ENCODE measurements at places on chromosomes 16 and 17.

- DNase-seq: no peak
Measured at GRCh38 chr17:64781014-64781756, 119.1 kb upstream of the SMURF2 start.

DNA sequence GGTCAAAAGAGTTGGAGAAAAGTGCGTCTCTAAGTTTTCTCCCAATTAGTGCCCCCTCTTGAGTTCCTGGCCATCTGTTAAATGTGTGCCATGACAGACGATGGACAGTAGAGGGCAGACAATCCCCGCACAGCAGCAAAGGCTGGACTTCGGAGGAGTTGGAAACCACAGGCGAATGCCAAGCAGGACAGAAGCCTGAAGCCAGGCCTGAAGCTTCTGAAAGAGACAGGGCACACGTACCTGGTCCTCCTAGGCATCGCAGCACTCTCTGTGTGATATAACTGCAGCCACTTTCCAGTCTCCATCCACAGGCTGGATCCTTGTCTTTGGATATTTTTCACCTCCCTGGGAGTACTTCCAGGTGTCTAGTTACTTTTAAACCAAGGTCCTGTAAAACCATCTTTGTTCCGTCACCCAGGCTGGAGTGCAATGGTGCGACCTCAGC, 14.5 kb downstream of the C17orf100 start:
- no peak for DNase-seq

DNA sequence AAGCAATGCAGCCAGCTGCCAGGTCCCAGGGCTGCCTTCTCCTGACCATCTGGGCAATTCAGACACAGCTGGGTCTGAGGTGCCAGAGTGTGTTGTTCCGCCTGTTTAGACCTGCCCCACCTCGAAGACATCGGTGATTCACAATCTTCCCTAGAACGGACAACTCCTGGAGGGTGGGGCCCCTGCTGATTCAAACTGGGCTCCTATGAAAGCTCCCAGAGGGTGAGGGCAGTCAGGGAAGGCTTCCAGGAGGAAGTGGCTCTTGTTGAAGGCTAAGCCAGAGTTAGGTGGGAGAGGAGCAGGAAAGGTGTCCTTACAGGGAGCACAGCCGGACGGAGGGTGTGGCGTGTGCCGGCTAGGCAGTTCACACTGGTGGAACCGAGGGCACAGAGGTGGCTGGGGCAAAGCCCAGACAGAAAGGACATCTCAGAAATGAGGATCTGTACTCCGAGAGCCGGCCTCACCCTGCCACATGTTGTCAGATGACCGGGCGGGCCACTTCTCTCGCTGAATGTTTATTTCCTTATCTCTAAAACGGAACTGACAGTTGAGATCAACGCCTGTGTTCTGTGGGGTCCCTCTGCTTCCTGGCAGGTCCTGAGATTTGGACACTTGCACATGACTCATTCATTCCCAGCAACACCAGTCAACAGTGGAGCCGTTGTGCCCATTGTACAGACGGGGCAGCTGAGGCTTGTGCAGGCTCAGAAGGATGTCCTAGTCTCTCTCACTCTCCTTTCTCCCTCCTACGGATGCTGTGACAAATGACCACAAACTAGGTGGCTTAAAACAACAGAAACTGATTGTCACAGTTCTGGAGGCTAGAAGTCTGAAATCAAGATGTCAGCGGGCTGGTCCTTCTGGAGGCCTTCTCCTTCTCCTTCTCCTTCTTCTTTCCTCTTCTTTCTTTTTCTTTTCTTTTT, 26.9 kb upstream of the LITAF start:
- no peak for DNase-seq

GRCh38 chr17:81011951-81012350, 20.3 kb downstream of the CHMP6 start:
- no peak for DNase-seq

DNA sequence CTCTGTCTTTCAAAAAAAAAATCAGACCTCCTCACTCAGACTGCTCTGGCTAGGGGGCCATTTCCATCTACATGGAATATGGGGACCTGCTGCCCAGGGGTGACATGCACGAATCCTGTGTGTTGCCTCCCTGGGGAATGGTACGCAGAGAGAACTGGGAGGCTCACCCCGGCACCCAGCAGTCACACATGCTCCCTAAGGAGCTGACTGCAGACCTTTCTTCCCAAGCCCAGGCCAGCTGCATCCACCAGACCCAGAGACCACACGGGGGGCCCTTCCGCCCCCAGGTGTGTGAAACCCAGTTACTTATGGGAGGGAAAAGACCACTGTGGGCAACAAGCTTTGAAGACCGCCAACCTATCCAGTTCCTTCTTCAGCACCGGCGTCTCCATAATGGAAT, 7.2 kb upstream of the NLRC3 start:
- DNase-seq: no peak

DNA sequence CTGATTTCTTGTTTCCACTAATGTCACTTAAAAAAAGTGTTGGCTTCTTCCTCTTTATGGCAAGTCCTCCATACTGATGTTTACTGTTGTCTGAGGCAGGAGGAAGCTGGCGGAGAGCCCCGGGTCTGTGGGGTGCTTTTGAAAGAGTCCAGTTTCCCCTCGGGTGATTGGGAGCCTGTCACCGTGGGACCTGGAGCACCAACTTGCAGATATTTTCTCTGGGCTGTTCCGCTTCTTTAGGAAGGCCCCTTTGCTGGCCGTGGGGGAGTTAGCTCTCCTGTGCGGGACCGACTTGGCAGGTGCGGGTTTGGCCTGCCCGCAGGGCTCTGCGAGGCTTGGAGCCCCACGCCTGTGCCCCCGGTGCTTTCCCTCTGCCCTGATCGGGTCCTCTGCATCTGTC, 3.1 kb downstream of the BANP start:
- no peak for DNase-seq

DNA sequence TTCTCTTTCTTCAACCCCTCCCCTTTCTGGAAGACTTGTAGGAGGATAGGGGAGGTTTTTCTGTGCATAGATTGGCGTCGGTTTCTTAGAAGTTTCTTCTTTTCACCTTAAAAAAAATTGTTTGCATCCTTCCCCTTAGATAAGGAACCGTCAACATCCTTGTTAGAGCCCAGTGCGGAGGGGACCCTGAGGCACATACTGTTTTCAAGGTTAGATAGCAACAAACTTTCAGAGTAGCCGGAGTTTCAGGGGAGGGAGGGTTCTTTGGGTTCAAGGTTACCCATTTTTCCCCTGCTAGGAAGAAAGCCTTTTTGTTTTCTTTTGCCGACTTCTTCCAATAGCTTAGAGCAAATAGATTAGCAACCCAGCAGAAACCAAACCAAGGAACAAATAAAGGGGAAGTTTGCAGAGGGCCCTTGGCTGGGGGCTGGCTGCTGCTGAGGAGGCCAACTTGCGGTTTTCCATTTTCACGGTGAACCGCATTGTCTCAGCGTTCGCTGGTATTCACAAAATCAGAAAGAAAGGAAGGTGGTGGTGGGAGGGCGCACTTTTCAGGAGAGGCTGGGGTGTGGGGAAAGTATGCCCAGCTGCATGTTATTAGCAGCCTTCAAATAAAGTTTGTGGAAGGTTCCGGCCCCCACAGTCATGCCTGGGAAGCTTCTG, 28.8 kb downstream of the MSI2 start:
- DNase-seq: no peak

DNA sequence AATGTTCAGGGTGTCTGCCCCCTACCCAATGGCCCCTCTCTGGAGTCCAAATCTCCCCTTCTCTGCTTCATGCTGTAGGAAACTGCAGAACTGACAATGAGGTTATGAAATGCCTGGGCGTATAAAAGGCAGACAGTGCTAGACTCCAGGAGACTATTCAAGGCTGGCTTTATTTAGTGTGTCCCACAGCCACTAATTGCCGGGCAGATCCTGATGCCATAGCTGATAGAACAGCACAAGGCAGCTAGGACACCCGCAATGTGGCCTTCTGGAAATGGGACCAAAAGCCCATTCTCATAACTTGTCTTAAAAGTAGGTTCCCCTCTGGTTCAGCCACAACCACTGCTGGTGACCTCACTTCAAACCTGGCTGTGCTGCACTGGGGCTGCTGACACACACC, 28.5 kb upstream of the CD300E start:
- no peak for DNase-seq

DNA sequence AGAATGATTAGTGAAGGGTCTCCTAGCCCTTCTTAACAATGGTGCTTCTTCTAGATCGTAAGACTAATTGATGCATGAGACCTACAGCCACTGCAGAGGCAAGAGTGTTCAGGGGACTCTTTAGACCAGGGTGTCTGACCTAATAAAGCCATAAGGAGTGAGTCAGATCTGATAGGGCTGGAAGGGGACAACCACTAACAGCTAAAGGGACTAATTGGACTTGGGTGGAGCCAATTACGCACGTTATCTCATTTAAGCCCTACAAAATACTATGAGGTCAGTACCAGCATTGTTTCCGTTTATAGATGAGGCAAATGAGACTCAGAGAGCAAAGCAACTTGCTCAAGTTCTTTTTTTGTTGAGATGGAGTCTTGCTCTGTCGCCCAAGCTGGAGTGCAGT, 14.5 kb upstream of the RNF222 start:
- no peak for DNase-seq

DNA sequence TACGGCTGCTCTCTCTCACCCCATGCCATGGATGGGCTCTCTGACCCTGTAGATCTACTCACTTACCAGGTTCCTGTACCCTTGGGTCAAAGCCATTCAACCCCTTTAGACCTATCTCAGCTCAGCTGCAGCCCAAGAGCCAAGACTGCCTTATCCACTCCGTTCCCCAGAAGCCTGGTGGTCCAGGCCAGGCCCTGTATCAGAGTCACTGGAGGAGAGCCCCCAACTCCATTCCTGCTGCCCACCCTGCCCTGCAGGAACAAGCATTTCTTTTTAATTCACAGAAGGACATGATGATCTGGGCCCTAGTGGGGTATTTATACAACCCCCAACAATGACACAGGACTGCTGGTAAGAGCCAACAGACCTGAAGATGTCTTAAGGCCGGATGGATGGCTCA, 76.8 kb downstream of the AIPL1 start:
- DNase-seq: no peak

- DNase-seq: no peak
Measured at GRCh38 chr16:68520649-68521086, 18.4 kb upstream of the ZFP90 start.

- DNase-seq: peak; percentile 16
Measured at GRCh38 chr17:57747221-57748017, 2.3 kb upstream of the CCDC182 start.

DNA sequence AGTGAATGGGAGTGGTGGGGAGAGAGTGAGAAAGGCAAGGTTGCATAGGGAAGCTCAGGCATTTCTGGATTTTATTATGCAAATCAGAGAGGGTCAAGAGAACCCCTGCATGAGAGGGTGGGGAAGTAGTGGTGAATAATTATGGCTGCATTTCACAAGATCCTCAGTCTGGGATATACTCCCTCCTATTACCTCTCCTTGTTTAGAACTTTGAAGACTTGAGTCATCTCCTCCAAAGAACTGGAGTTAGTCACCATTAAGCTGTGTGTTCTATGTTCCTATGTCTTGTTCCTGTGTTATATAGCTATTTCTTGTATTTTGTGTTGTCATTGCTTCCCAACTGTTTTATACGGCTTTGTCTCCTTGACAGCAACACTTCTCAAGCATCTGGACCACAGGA, 18.4 kb downstream of the SOX9 start:
- no peak for DNase-seq

GRCh38 chr17:62588109-62588508, 39.4 kb upstream of the MRC2 start:
- no peak for DNase-seq

GRCh38 chr16:59665618-59666220, 931.6 kb upstream of the GOT2 start:
- DNase-seq: no peak

DNA sequence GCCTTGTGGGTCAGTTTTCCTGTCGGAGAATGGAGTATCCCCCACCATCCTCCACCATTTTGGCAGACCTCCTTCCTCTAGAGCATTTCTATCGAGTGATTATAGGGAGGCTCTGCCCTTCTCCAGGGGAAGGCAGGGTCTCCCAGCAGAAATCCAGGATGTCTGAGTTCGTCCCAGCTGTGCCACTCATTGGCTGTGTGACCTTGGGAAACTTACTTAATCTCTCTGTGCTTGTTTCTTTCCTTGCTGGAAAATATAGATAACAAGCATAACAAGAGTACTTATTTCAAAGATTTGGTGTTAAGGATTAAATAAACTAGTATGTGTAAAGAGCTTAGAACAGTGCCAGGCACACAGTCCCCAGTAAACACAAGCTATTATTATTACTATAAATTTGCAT, 14.8 kb downstream of the ATP2A3 start:
- DNase-seq: no peak

- no peak for DNase-seq
Measured at GRCh38 chr16:8137606-8138005, 452.7 kb downstream of the TMEM114 start.

DNA sequence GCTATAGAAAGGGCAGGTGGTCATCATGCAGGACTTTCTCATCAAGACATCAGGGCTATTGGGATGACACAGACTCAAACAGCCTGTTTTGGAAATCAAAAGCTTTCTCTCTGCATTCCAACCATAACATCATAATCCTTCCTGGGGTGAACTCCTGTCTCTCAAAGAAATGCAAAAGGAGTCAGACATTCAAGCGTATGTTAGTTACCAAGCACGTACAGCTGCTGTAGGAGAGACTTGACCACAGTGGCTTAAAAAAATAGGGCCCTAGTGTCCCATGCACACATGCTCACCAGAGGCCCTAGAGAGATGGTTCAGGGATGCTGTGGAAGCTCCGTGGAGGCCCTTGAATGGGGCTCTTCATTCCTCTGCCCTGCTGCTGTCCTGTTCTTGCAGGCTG, 24.6 kb upstream of the FOXF1 start:
- DNase-seq: no peak

DNA sequence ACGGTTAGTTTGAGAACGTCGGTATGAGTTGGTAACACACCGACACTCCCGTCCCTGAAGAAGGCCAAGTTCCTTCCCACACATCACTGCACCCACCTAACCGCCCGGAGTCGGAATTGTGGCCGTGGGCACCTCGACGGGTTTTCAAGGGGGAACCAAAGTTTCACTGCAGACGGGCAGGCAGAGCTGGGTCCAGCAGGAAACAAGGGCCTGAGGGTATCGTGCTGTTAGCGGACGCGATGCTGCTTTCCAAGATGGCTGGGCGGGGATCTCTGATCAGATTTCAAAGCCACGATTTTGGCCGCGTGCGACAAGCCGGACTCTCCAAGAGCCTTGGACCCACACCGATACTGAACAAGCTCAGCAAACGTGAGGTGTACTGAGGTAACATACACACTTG, 82.3 kb upstream of the DOC2B start:
- no peak for DNase-seq

GRCh38 chr17:57021226-57021940, 43.5 kb downstream of the SCPEP1 start:
- DNase-seq: no peak

GRCh38 chr16:13138528-13138927, 237.1 kb downstream of the SHISA9 start:
- no peak for DNase-seq

- no peak for DNase-seq
Measured at GRCh38 chr17:44083250-44083849, 12.8 kb downstream of the G6PC3 start.

DNA sequence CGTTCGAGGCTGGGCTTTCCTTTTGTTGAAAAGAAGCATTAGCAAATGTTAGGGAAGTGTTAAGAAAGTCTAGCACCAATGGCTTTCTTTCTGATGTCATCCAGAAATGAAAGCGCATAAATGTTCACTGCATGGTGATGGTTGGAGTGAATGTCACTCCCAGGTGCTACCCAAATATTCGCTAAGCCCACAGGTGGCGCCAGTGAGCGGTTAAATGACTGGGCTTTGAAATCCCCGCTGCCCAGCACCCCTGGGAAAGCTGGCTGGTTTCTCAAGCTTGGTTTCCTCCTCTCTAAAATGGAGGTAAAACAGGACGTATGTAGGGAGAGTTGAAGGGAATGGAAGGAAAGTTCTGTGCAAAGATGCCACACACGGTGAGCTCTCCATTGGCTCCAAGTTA, 104.4 kb downstream of the IRX5 start:
- DNase-seq: no peak

Measured in HS-5 (cell line).